Stimulated activated CD4-positive, alpha-beta T cell treated with anti-CD3 and anti-CD28 coated beads, TNF-alpha, amount 100 ng/mL, for 1 hour (primary cell): ENCODE measurements at places on chromosomes 16 and 17.

GRCh38 chr16:76910931-76911330, 280.1 kb upstream of the MON1B start:
- no peak for DNase-seq

DNA sequence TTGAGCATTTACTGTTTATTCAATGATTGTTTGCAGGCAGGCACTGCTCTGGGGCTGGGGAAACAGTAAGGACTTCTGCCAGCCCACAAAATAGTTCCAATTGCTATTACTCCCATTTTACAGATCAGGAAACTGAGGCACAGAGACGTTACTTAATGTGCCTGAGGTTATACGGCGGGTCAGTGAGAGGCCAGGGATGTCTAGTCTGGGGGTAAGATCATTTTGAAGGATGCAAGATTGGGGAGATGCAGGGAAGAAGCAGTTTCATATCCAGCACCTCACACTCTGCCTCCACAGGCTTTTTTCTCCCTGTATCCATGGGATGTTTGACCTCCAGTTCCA, 46.5 kb downstream of the ABAT start:
- no peak for DNase-seq

DNA sequence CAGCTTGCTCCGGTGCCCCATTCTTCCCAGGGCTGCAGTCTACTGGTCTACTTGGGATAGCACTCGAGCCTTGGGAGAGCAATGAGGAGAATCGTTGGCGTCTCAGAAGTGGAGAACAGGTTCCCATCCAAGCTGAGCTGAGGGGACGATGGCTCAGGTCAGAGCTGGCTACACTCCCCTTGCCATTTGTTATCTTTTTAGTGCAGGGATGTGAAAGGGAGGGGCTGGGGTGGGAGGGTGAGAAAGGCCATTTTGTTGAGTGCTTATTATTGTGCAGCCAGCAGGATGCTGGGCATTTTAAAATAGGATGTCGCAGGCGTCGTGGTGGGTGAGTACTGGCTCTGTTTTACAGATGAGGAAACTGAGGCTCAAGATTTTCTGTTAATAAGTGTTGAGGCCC, 410.8 kb downstream of the SNX29 start:
- DNase-seq: no peak

DNA sequence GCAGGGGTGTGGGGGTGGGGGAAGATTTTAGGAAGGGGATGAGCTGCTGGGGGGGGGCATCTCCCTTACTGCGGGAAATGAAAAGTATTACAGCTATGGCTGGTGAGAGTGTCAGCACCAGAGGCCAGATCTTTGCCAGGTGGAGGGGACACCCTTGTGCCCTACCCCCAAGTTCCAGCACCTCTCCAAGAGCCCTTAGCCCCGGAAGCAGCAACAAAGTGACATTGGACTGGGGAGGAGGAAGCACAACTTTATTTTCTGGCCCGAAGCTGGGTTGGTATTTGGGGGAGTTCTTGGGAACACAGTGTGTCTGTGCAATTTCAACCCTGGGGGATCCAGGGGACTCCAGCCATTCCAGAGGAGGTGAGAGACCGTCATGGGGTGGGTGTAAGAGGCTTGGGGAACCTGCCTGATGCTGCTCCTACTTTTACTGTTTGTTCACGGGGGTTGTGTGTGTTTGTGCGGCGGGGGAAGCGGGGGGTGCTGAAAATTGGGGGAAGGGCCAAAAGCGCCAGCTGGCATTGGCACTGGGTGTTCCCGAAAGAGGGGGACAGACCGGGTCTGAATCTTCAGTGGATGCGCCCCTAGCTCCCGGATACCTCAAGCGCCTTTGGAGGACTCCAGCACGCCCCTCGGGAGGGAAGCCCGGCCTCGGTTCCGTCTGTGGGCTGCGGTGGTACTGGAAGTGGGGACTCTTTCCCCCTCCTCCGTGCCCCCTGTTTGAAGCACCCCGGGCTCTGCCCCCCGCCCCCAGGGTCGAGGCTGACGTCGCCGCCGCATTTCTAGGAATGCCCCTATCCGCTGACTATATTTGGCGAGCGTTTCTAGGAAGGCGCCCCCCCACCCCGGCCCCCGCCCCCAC, 230.3 kb downstream of the MRTFB start:
- no peak for DNase-seq

DNA sequence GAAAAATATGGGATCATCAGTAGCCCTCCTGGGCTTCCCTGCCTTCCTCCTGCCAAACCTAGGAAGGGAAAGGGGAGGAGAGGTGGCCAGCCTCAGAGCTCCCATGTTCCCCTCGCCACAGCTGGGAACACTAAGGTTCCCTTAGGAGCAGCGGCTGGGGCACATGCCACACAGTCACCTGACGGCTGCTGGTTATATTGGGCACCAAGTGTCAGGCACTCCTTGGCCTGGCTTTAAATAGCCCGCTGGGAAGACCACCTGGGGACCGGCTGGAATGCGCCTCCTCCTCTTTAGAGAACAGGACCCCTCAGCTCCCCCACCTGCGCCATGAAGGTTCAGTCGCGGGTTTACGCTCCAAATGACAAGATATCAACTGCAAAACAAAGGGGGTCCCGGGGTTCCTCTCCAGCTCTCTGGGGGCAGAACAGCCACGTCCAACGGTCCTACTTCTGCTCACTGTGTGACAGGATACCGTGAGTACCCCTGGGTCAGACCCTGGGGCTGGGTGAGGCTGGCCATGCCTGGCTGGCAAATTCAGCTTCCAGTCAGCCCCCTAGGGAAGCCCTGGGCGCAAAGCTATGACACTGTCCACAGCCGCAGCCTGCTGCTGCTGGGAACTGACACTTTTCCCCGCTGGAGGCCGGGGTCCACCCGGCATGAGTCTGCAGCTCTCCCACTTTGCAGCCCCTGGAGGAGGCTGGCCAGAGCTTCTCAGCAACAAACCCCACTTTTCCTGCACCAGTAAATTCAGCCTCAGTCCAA, 3.3 kb downstream of the SMIM5 start:
- no peak for DNase-seq

DNA sequence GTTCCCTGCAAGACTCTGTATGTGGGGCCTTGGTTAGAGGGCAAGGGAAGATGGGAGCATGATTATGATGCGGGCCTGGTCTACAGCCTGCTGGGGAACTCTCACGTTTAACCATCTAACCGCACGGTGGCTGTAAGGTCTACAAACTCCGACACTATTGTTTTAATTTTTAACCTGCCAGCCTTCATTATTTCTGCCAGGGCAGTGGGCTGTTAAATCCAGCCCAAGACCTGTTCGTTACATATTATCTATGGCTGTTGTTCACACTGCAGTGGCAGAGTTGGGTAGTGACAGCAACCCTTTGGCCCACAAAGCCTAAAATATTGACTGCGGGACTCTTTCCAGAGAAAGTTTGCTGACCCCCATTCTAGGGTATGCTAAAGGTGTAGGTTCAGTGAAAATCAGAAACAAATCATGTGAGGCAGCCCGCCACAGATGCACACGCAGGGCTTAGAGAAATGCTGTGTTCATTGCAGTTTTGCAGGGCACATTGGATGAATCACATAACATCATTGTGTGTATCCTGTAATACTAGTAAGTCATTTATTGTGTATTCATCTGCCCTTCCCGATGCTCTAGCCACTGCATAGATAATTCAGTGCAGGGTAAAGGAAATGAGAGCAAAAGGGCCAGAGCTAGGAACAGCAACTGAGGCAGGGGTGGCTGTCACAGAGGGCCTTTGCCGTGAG, 14.3 kb downstream of the SNX29 start:
- DNase-seq: no peak
